Sigmoid colon (tissue), 7 donors: ENCODE measurements at places on chromosomes 1 and 21.

GRCh38 chr1:184555665-184556641 is 169.1 kb downstream of the C1orf21 start:
- no peak for DNase-seq
- H3K4me3 ChIP-seq: no peak overlapping the region
- peaks cover 3% of the 10 kb centered on the region for H3K4me1 ChIP-seq
- H3K36me3 ChIP-seq: no peaks in the 10 kb centered on the region
- peak overlapping the region; percentile 54 for H3K27ac ChIP-seq
- no peaks in the 10 kb centered on the region for H3K27me3 ChIP-seq

DNA sequence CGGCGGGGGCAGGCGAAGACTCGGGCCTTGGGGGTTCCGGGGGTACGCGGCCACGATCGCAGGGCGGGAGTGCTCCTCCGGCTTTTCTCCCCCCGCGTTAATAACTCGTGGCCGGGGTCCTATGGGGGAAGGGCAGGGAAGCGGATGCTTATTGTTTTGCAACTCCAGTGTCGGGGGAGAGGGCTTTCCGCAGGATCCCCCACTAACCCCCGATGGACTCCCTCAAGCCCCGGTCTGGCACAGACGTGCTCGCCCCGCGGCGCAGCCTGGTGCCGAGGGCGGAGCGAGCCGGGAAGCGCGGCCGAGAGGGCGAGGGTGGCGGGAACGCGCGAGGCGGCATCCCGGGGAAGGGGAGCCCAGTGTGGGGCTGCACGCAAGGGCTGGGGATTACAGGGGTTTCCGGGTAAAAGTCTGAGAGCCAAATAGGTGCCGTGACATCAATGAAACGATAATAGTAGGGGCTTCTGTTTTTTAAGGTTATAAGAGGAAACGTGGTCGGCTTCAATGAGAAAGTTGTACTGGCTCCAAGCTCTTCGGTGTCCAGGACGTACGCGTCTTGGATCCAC is 772 bp downstream of the UCK2 start:
- H3K27ac ChIP-seq: peak overlapping the region; percentile 94
- peak overlapping the region; percentile 94 for H3K4me3 ChIP-seq

GRCh38 chr1:87117761-87118368 is 203.4 kb downstream of the HS2ST1 start:
- no peaks in the 10 kb centered on the region for H3K4me1 ChIP-seq
- no peak overlapping the region for H3K4me3 ChIP-seq
- DNase-seq: no peak
- no peaks in the 10 kb centered on the region for H3K36me3 ChIP-seq
- H3K27ac ChIP-seq: no peak overlapping the region

DNA sequence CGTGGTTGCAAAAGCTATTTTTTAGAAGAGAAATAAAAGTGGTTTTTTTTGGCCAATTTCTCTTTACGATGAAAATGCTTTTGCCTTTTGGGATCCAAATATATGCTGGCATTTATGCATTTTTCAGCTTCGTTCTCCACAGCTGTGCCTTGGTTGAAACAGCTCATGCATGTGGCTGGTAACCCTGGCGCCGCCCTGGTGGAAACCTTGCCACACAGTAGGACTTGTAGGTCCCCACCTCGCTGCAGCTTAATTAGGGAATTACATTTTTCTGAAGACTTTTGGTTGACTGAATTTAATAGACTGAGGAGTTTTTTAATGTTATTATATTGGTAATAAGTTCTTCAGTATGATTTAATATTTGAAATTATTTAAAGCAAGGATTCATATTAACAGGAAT is 12.7 kb upstream of the PCP4 start:
- no peaks in the 10 kb centered on the region for H3K27me3 ChIP-seq
- no peak overlapping the region for H3K4me3 ChIP-seq
- H3K36me3 ChIP-seq: no peaks in the 10 kb centered on the region
- H3K4me1 ChIP-seq: peaks cover 7% of the 10 kb centered on the region
- DNase-seq: no peak

GRCh38 chr1:161763522-161764098 is 2.5 kb upstream of the ATF6 start:
- no peak overlapping the region for H3K4me3 ChIP-seq
- peaks cover 21% of the 10 kb centered on the region for H3K4me1 ChIP-seq
- no peak overlapping the region for H3K27ac ChIP-seq
- no peaks in the 10 kb centered on the region for H3K27me3 ChIP-seq
- no peak for DNase-seq
